ENCODE measurements at places on chromosomes 1 and 21.
A peak's percentile ranks its signal among the peaks of the same experiment; 100 is the strongest.

GRCh38 chr1:190289897-190290296, 187.8 kb downstream of the BRINP3 start:
- no peak for DNase-seq

DNA sequence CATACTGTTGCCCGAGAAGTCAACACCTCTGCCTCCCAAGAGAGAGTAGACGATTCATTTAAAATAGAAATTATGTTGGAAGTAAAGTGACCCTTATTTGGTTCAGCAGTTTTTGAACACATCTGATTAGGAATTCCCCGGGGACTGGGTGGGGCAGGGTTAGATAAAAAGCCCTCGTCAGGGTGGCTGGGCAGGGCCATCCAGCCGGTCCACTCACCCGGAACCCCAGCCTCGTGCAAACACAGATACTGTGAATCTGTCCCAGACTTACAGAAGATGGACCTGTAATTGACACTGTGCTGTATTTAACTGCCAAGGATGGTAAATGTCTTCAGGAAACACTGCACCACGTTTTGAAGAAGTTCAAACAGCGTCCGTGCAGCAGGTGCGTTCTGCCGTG, 63.7 kb downstream of the PRDM16 start:
- DNase-seq, result no peak

- DNase-seq, result no peak
Measured at GRCh38 chr1:18141661-18142060, 34.1 kb downstream of the IGSF21 start.

- DNase-seq, result no peak
Measured at GRCh38 chr1:230326971-230327891, 98.9 kb downstream of the PGBD5 start.

- DNase-seq, result no peak
Measured at GRCh38 chr1:245441689-245442088, 286.9 kb downstream of the KIF26B start.

DNA sequence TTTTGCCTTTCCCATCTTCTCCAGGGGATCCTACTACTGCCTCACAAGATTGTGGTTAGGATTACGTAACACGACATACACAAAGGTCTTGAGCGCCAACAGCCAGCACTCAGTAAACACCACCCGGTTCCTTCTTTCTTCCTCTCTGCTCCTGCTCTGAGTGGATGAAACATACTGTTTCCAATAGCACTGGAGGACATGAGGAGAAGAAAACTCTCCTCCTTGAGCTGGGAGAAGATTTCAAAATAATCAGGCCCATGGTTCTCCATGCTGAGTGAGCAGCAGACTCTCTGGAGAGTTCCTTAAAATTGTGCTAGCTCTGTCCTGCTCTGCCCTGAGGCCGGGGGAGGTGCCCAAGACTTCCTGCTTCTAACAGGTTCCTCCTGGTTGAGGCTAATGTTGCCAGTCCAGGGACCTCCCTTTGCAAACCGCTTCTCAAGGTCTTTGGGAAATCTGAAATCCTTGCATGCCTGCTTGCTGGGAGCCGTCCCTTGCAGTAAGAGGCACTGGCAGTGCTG, 29.4 kb upstream of the MX1 start:
- no peak for DNase-seq

DNA sequence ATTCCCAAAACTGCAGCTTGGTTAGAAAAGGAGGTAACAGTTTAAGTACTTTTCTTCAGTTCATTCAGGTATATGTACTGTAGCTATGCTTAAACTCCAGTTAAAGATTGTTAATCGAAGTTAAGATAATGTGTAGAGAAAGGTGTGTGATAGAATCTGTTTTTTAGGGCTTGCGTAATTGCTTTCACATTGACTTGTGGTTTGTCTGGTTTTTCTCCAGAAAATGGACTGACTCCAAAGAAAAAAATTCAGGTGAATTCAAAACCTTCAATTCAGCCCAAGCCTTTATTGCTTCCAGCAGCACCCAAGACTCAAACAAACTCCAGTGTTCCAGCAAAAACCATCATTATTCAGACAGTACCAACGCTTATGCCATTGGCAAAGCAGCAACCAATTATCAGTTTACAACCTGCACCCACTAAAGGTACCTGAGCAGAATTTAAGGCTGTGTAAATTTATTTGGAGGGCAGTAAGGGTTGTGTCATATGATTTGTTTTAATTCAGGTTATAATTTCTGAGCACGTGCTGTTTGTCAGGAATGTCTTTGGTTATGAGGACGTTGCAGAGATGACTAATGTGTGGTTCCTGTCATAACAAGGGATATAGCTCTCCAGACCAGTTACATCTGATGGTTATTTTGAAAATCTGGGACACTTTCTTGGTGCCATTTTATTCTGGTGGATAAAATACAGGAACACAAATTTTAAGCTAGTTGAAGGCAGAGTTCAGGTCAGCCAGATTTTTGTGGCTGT, 26.0 kb downstream of the ATF6 start:
- DNase-seq, result no peak

- no peak for DNase-seq
Measured at GRCh38 chr1:80375109-80375508, 1368.6 kb upstream of the ADGRL4 start.

DNA sequence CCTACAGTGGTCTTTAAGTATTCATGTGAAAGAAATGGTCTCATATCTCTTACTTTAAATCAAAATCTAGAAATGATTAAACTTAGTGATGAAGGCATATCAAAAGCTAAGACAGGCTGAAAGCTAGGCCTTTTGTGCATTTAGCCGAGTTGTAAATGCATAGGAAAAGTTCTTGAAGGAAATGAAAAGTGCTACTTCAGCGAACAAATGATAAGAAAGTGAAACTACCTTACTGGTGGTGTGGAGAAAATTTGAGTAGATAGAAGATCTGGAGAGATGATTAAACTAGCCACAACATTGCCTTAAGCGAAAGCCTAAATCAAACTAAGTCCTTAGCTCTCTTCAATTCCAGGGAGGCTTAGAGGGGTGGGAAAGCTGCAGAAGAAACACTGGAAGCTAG, 147.6 kb downstream of the DSCAM start:
- DNase-seq, result no peak

- DNase-seq, result no peak
Measured at GRCh38 chr1:81505831-81506230, 294.9 kb upstream of the ADGRL2 start.

DNA sequence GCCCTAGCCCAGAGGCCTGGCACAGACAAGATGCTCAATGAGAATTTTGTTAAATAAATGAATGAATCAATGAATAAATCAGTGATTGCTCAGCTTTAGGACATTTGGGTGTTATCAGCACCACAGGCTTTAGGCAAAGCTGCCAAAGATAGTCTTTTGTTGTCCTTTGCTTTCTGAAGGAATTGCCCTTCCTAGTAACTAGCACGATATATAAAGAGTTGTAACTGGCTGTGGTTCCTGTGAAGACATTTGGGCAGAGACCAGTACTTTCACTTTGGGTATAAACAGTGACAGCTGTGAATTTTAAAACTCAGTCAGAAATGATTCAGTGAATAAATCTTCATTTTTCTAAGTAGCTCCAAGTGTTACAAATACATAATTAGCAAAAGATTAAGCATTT, 13.3 kb downstream of the RNU5D-1 start:
- DNase-seq, result no peak

DNA sequence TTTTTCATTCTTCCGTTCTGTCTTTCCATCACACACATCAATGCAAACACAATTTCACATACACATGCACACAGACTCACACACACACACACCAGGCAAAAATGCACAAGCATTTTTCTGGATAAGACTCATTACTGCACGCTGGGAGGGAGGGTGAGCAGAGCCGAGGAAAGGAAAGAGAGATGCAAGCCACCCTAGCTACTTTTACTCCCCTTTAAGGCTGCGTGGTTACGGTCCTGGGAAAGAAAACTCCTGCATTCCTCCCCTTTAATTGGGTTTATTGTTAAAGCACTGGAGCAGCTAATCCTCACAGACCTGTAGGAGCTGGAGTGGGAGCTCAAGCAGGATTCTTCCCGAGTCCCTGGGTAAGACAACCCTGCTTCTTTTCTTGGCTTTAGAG, at the start of gene CAMK1G:
Gene CAMK1G, plus strand, starts transcription at position 307 of the 400 bp plus-strand sequence. CDS start 11,270 bp downstream, outside the sequence.
- peak; percentile 65 for DNase-seq

DNA sequence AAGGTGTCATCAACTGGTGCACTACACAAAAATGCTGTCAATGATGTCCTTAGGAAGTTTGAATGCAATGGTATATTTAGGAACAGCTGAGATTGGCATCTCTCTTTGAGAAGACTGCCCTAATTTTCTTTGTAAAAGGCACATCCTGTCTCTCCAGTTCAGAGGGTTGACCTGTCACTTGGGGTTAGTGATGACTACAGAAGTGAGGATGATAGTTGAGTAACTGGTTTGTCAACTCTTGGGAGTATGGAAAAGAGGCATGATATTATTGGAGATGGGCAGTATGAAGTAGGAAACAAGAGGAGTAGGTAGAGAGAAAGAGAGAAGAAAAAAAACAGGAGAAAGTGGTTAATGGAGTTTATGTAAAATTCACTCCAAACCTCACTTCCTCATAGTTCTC, 40.4 kb upstream of the PIGC start:
- no peak for DNase-seq

- DNase-seq, result no peak
Measured at GRCh38 chr1:77056525-77056924, 162.7 kb downstream of the PIGK start.

- no peak for DNase-seq
Measured at GRCh38 chr1:164843743-164844500, 284.9 kb downstream of the PBX1 start.

DNA sequence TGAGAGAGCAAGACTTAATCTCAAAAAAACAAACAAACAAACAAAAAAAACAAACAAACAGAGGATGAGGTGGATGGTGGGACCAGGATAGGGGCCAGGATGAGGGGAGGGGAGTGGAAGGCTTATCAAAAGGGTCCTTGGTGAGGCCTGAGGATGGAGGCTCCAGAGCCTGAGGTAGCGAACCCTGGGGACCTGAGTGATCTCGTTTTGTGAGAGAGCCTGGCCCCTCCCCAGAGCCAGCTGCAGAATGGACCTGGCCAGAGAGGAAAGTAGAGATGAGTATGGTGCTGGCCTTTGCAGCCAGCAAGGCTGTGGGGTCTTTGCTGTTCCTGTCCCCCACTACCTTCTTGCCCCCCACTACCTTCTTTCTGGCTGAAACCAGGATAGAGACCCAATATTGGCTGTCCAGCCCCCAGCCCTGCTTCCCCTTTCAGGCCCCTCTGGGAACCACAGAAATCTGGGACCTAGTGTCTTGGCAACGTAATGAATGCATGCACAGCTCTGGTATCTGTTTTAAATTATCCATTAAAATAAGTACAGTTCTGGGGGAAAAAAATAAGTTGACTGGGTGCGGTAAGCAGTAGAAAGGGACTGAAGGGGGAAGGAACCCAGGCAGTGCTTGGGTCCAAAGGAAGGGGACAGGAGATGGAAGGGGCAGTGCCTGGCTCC, 1.1 kb upstream of the LMNA start:
- DNase-seq, result no peak

- DNase-seq, result no peak
Measured at GRCh38 chr1:2612591-2613365, 20.0 kb downstream of the MMEL1 start.

DNA sequence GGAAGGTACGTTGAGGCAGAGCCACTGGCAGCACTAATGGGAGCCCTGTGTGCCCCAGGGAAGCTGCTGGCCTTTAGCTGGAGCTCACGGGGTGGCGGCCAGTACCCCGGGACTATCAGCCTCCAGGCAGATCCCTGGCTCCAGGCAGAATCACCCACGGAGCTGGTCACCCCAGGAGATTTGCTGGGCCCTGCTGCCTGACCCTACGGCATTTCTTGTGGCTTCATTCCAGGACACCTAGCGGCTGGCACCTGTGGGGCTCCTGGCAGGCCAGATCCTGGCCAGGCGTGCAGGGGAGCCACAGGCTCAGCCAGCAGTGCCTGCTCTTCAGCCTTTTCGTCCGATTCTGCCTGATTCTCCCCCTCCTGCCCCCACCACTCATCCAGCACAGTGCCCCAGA, 7.1 kb downstream of the PADI1 start:
- no peak for DNase-seq

DNA sequence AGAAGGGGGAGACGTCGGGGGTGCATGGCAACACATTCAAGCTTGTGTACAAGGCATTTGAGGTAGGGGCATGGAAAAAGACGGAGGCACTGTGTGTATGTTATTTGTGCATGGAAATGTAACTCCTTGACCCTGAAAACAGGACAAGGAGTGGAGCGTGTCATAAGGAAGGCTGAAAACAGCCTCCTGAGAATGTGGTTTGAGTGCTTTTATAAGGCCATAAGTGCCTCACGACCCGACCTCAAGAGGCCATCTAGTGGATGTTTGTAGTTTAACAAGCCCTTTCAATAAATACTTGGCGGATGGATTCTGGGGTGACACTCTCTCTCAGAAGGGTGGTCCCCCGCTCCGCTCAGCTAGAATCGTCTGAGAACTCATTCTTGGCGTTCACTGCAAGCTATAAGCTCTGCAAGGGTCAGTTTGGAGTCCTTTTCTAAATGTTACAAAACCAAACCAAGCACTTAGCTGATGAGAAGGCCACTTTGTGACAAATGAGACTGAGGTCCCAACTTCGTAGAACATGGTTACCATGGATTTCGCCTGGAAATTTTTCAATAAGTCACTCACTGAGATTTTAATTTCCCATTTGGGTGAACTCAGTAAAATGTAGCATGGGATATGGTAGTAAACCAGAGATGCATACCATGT, 38.8 kb upstream of the CLCA4 start:
- DNase-seq, result no peak

DNA sequence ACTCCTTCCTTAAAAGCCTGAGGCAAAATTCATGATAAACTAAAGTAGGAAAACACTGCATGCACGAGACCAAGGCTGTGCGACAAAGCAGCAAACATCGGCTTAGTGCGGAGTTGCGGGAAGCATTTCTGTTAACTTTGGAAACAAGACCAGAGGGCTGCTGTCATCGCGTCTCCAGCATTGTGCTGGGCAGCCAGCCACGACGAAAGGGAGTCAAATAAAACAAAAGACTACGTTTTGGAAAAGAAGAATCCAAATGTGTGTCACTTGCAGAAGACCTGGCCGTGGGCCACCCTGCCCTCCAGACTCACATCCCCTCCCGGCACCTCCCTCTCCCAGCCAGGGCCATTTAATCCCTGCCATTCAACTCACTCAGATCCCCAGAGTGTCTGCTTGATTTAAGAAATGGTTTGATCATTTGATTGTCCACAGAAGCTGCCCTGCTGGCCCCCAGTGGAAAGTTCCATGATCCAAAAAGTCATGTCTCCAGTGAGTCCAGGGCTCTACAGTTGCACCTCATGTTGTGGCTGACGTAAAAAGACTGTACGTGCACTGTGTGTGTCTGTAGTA, 2.4 kb upstream of the KRTAP10-11 start:
- DNase-seq, result no peak

GRCh38 chr21:27756191-27756590, 789.3 kb upstream of the ADAMTS5 start:
- no peak for DNase-seq

GRCh38 chr1:50148142-50148923, 39.6 kb downstream of the ELAVL4 start:
- no peak for DNase-seq

DNA sequence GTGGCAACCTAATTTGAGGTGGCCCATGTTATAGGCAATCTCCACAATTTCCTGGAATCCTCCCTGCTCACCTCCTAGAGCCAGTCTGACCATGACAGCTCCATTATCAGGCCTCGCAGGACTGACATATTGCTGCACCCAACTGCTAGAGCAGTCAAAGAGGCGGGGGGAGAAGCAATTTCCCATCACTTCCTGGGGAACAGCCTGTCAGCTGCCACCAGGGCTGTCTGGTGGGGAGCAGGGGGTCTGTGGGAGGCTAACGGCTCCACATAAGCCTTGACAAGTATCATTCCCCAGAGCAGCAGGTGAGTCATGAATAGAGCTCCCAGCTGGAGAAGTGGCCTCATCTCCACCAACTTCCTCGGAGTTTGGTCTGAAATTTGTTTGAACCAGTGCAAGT, 322.9 kb downstream of the MATN1 start:
- DNase-seq, result no peak
